Suprapubic skin (tissue), 4 donors: ENCODE measurements at places on chromosomes 3 and 15. TPM values are rescaled to one million over a fixed set of nuclear protein-coding genes. Genes with fewer than 3 reads are reported as not detected.

TLNRD1 gene
- total RNA-seq: 9.4 TPM

FBXW12 gene
- total RNA-seq: not detected

FGF7 gene
- total RNA-seq: 24.1 TPM

RASGRP1 gene
- total RNA-seq: 14.9 TPM

NR1D2 gene
- 38.1 TPM for total RNA-seq

GPR149 gene
- not detected for total RNA-seq

- H3K36me3 ChIP-seq: no peaks in the 10 kb centered on the region
- no peak overlapping the region for H3K4me3 ChIP-seq
- peaks cover 90% of the 10 kb centered on the region for H3K4me1 ChIP-seq
- peak overlapping the region; percentile 10 for H3K27ac ChIP-seq
- H3K27me3 ChIP-seq: no peaks in the 10 kb centered on the region
These were observed 17.8 kb downstream of the SMAD3 start for GRCh38 chr15:67083135-67083762.

GRCh38 chr15:75861750-75862402 is 18.6 kb downstream of the UBE2Q2 start:
- no peak overlapping the region for H3K27ac ChIP-seq
- H3K36me3 ChIP-seq: no peaks in the 10 kb centered on the region
- H3K27me3 ChIP-seq: no peaks in the 10 kb centered on the region
- H3K4me1 ChIP-seq: peaks cover 1% of the 10 kb centered on the region

- H3K4me3 ChIP-seq: no peak overlapping the region
- no peaks in the 10 kb centered on the region for H3K27me3 ChIP-seq
- H3K36me3 ChIP-seq: no peaks in the 10 kb centered on the region
- H3K4me1 ChIP-seq: peaks cover 52% of the 10 kb centered on the region
These were observed 53.9 kb downstream of the MEF2A start for GRCh38 chr15:99619712-99620111.

DNA sequence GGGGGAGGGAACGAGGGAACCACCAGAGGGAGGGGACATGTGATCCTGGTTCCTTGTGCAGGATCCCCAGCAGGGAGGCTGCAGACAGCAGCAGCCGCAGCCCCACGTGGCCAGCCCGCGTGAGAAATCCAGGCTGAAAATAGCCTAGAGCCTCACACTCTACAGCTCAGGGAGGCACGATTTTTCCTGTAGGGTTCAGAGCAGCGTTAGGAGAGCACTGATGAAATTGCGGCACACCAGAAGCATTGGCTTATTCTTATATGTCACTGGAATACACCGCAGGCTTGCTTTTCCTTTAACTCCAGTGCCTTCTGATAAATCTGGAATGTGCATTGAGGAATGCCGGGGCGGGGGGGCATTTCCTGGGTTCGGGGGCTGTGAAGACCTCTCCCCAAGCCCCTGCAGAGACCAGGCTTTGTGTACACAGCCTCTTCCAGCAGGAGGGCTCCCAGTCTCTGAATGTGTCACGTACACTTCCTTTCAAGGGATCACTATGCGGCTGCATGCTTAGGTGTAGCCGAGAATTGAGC is 193.0 kb downstream of the ATP10A start:
- no peak for DNase-seq
- H3K36me3 ChIP-seq: no peaks in the 10 kb centered on the region
- peaks cover 42% of the 10 kb centered on the region for H3K4me1 ChIP-seq
- H3K27me3 ChIP-seq: no peaks in the 10 kb centered on the region

DNA sequence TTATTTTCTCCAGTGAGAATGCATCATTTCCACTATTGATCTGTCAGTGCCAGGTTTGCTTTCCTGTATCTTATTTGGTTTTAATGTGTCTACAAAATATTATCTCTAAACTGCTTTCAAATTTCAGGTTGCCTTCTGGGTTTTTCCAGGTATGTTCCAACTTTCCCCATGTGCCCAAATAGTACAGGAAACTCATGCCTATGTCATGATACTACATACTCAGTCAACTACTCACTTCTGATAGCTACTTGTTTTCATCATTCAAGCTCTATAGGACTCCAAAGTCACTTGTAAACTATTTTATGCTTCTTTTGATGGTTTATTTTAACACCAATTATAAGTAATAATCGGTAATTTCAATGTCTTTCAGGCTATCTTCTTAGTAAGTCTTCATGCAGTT is 134.8 kb upstream of the TTC14 start:
- no peaks in the 10 kb centered on the region for H3K4me1 ChIP-seq
- DNase-seq: no peak
- no peaks in the 10 kb centered on the region for H3K36me3 ChIP-seq
- H3K4me3 ChIP-seq: no peak overlapping the region
- no peaks in the 10 kb centered on the region for H3K27me3 ChIP-seq
- H3K27ac ChIP-seq: no peak overlapping the region

- H3K36me3 ChIP-seq: no peaks in the 10 kb centered on the region
- H3K4me1 ChIP-seq: peaks cover 85% of the 10 kb centered on the region
- peak overlapping the region; percentile 81 for H3K27ac ChIP-seq
- H3K4me3 ChIP-seq: no peak overlapping the region
- H3K27me3 ChIP-seq: no peaks in the 10 kb centered on the region
These were observed 21.6 kb downstream of the SNX33 start for GRCh38 chr15:75669191-75669878.

- H3K36me3 ChIP-seq: no peaks in the 10 kb centered on the region
- H3K27me3 ChIP-seq: no peaks in the 10 kb centered on the region
- no peaks in the 10 kb centered on the region for H3K4me1 ChIP-seq
- no peak overlapping the region for H3K4me3 ChIP-seq
- H3K27ac ChIP-seq: no peak overlapping the region
These were observed 23.6 kb upstream of the FMN1 start for GRCh38 chr15:33218071-33218491.

DNA sequence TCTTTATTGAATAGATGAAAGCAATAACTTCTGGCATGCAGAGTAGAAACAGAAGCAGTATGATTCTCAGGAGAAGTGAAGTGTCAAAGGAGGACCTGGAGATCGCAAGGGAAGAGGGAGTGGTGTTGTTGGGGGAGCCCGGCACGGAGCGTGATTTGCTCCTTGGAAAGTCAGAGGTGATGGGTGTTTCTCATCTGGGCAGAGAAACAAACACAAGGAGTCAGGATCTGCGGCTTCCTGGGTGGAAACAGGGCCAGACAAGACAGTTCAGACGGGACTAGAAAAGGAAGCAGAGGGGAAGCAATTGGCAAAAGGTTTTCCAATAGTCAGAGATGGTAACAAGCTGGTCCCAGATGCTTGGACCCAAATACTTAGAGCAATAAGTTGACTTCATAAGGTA is 34.4 kb upstream of the CCDC80 start:
- H3K4me1 ChIP-seq: peaks cover 17% of the 10 kb centered on the region
- no peaks in the 10 kb centered on the region for H3K36me3 ChIP-seq
- no peak overlapping the region for H3K27ac ChIP-seq

DNA sequence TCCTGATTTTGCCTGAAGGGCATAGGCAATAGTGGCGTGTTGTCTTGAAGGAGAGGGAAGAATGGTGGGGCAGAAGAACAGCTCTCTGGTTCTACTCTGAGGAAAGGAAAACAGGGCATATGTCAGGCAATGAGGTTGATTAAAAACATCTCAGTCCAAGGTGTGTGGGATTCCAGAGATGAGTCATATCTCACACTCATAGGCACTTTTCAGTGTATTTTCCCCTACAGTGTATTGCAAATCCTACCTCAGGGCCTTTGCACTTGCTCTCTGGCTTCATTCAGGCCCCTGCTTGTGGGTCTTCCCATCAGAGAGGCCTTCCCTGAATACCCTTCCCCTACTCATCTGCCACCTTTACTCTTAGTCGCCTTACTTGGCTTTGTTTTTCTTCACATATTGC is 107.8 kb downstream of the SLCO3A1 start:
- H3K36me3 ChIP-seq: no peaks in the 10 kb centered on the region
- peaks cover 31% of the 10 kb centered on the region for H3K4me1 ChIP-seq
- H3K27ac ChIP-seq: no peak overlapping the region

DNA sequence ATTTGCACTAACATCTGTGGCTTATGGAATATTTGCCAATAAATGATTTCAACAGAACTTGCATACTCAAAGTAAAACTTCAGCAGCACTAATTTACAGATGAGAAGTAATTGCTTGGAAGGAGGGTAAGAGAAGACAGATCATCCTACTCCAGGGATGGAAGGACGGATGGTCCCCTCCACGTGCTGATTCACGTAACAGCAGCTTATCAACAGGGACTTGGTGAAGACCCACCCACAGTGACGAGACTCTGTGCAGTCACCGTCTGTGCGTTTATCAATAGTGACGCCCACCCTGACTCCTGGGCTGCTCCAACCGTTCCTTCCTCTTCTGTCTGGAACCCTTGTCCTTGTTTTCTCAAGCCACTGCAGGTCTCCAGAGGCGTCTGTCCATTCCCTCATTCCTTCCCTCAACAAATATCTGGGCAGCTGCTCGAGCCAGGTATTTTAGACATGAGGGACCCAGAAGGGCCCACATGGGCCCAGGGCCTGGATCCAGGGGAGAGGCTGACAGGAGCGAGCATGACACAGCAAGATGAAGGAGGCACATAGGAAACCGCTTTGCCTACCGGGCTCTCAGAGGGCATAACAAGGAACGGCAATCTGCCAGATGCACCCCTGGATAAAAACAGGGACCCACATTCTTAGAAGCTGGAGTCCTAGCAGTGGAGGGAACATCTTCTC is 33.3 kb downstream of the PCSK6 start:
- no peaks in the 10 kb centered on the region for H3K27me3 ChIP-seq
- DNase-seq: no peak
- H3K4me3 ChIP-seq: no peak overlapping the region
- H3K4me1 ChIP-seq: peaks cover 20% of the 10 kb centered on the region

- no peaks in the 10 kb centered on the region for H3K27me3 ChIP-seq
- H3K27ac ChIP-seq: no peak overlapping the region
- H3K36me3 ChIP-seq: no peaks in the 10 kb centered on the region
- H3K4me1 ChIP-seq: peaks cover 8% of the 10 kb centered on the region
These were observed 189.1 kb upstream of the KBTBD8 start for GRCh38 chr3:66808891-66809594.

- H3K4me1 ChIP-seq: no peaks in the 10 kb centered on the region
- DNase-seq: no peak
- H3K27ac ChIP-seq: no peak overlapping the region
- peaks cover 90% of the 10 kb centered on the region for H3K36me3 ChIP-seq
- H3K4me3 ChIP-seq: no peak overlapping the region
These were observed 68.2 kb downstream of the IQGAP1 start for GRCh38 chr15:90456236-90456635.

GRCh38 chr3:168271932-168272331 is 176.2 kb upstream of the GOLIM4 start:
- no peak for DNase-seq
- H3K36me3 ChIP-seq: no peaks in the 10 kb centered on the region
- H3K4me1 ChIP-seq: no peaks in the 10 kb centered on the region
- H3K4me3 ChIP-seq: no peak overlapping the region
- no peak overlapping the region for H3K27ac ChIP-seq

DNA sequence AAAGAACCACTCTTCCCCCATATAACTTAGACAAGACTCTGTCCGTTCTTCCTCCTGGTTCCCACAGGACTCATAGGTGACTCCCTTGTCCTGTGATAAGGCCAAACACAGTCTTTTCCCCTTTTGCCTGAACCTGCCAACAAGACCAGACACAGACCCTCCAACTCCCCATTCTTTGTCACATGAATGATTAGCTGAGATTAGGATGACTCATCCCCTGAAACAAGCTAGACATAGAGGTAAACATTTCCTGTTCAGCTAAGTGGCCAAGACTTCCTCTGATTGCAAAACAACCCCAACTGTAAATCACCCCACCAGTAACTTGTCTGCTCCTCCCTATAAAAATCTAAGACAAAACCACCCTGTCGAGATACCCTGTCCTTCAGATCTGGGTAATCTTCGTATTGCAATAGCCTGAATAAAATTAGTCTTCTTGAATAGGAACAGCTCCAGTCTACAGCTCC is 11.4 kb upstream of the HTR3E start:
- H3K36me3 ChIP-seq: no peaks in the 10 kb centered on the region
- H3K4me3 ChIP-seq: no peak overlapping the region
- H3K27ac ChIP-seq: no peak overlapping the region
- no peaks in the 10 kb centered on the region for H3K27me3 ChIP-seq

- DNase-seq: no peak
- H3K36me3 ChIP-seq: peaks cover 20% of the 10 kb centered on the region
- no peak overlapping the region for H3K4me3 ChIP-seq
- H3K27ac ChIP-seq: no peak overlapping the region
These were observed 25.7 kb upstream of the APH1B start for GRCh38 chr15:63251701-63252100.

DNA sequence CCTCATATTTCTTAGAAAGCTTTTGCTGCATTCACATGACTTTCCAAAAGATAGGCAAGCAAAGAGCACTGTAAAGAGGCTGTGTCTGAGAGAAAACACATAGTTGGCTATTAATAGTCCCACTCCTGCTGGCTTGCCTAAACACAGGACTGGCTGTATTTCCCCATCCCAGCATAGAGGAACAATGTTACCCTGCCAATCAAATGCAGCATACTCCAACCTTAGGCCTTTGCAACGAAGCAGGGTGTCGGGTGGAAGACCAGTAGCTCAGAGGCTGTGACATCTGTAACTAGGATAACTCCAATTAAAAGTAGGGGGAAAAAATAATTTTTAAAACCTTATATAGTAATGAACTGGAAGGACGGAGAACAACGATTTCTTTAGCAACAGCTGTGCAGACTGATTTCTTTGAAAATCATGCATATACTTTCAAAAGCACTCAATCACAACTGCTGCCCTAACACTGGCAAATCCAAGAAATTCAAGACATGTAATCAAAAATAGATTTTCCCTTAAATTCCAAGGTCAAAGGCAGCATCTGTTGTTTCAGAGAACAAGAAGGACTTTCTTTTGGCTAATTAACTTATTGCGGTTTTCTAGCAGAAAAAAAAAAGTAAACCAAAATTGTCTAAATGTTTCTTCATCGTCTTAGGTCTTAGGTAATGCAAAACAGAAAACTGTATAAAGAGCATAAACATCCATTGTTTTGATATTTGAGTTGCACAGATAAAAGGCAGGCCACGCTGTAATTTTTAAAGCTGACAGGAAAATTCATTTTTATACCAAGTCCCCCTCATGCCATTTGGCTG is 139.3 kb downstream of the TNIK start:
- H3K4me3 ChIP-seq: no peak overlapping the region
- no peaks in the 10 kb centered on the region for H3K27me3 ChIP-seq
- DNase-seq: no peak
- no peaks in the 10 kb centered on the region for H3K4me1 ChIP-seq

- no peaks in the 10 kb centered on the region for H3K36me3 ChIP-seq
- no peak overlapping the region for H3K27ac ChIP-seq
- no peak for DNase-seq
- no peaks in the 10 kb centered on the region for H3K4me1 ChIP-seq
These were observed 86.0 kb downstream of the DTWD1 start for GRCh38 chr15:49706805-49707204.

DNA sequence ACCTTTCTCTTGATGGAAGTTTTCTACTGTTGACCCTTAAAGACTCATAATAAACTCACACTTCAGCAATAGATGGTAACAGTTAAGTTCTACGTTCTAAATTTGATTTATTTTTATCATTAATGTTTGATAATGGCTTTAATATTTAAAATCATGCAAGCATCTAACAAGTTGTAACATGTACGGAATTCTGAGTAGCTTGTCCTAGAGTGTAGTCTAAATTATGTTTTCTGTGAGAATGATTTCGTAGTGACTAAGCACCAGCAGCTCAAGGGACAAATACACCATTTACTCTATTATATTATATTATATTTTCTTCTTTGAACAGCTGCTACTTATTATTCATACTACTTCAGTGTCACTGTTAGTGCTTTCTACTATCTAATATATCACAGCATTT is 345.6 kb downstream of the NLGN1 start:
- no peaks in the 10 kb centered on the region for H3K36me3 ChIP-seq
- peaks cover 8% of the 10 kb centered on the region for H3K4me1 ChIP-seq
- peak overlapping the region; percentile 5 for H3K4me3 ChIP-seq
- H3K27me3 ChIP-seq: no peaks in the 10 kb centered on the region
- no peak overlapping the region for H3K27ac ChIP-seq
